Hematopoietic multipotent progenitor cell treated with erythropoietin and hydrocortisone succinate and interleukin-3 and kit ligand, for 4 days (in vitro differentiated cells): ENCODE measurements at places on chromosomes 13 and 19.

- no peak for DNase-seq
These were observed 2.6 kb downstream of the LGI4 start for GRCh38 chr19:35132254-35132653.

DNA sequence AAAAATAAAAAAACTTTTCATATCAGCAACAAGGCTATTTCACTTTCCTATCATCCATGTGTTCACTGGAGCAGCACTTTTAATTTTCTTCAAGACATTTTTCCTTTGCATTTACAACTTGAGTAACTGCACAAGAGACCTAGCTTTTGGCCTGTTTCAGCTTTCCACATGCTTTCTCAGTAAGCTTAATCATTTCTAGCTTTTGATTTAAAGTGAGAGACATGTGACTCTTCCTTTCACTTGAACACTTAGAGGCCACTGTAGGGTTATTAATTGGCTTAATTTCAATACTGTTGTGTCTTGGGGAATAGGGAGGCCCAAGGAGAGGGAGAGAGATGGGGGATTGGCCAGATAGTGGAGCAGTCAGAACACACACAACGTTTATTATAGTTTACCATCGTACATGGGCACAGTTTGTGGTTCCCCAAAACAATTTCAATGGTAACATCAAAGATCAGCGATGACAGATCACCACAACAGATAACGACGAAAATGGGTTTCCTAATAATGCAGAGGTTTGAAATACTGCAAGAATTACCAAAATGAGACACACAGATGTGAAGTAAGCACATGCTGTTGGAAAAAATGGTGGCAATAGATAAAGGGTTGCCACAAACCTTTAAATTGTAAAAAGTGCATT is 117.6 kb downstream of the GGACT start:
- DNase-seq, result peak; percentile 49

GRCh38 chr13:107258599-107259187 is 690.8 kb upstream of the ARGLU1 start:
- DNase-seq, result no peak

GRCh38 chr19:49488046-49488862 is 846 bp downstream of the RPL13A start:
- no peak for DNase-seq

- no peak for DNase-seq
These were observed 4.5 kb downstream of the NAA16 start for GRCh38 chr13:41315443-41316047.

DNA sequence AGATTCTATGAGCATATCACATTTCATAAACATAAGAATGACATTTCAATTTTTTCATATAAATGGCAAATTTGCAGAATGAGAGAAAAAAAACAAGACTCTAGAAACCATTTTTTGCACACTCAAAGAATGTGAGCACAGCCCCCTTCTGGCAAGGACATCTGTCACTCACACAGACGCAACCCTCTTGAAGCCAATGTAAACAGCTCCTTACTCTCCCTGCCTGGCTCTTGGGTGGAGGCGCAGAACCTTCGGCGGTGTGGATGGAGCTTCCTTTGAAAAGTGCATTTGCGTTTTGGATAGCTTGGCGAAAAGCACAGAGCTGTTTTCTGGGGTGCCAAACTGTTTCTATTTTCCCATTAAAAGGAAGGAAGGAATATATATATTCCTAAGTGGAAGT is 367.6 kb upstream of the TSHZ3 start:
- DNase-seq, result no peak

DNA sequence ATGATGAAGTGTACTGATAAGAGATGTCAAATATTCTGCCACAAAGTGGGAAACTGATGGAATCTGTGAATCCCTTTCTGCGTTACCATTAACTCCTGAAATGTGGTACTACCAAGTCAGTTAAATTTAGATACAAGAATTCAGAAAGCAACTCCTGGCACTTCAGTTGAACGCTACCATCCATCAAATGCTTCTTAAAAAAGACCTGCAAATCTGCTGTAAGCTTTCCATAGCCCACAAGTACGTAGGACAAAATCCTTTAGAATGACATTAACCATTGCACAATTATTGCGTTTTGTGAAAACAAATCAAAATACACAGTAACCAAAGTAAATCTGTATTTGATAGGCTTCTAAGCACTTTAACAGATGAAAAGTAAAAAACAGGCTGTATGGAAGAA is 5.4 kb downstream of the SMAD9 start:
- DNase-seq, result no peak
